T-helper 17 cell (primary cell): ENCODE measurements at places on chromosomes 3 and 15.
A peak's percentile ranks its signal among the peaks of the same experiment; 100 is the strongest.

GRCh38 chr15:100766243-100767000 is 113.2 kb upstream of the ALDH1A3 start:
- DNase-seq, result no peak

- DNase-seq, result no peak
Observed at GRCh38 chr3:10417847-10418246, 87.5 kb downstream of the ATP2B2 start.

DNA sequence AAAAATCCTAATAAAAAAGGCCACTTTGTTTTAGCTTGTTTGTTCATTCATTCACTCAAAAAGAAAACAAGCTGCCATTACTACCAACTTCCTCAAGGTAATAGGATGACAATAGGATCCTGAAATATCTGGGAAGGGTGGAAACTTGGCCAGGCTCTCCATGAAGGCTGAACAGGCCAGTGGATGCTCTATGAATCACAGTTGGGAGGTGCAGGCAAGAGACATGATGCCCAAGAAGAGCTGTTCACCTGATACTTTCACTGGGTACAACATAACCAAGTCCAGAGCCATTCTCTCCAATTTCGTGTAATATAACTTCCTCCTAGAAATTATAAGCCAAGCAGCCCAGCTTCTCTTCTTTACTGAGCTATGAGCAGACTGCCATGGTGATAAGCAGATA is 37.3 kb downstream of the NMNAT3 start:
- DNase-seq, result no peak

DNA sequence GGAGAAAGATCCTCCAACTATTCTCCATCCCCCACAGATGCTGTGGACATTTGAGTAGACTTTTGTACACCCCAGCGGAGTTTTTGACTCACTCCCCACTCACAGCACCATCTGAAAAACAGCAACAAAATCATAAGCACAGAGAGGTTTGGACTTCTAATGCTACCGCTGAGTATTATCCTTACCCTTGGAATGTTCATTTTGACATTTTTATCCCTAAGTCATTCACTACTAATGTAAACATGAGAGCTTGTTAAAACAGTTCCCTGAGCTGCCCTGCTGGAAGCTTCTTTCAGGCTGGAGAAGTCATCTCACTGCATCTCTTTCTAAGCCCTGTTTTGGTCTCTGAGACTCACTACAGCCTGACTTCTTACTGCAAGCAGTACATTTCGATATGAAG is 1045.9 kb downstream of the MCTP2 start:
- no peak for DNase-seq

DNA sequence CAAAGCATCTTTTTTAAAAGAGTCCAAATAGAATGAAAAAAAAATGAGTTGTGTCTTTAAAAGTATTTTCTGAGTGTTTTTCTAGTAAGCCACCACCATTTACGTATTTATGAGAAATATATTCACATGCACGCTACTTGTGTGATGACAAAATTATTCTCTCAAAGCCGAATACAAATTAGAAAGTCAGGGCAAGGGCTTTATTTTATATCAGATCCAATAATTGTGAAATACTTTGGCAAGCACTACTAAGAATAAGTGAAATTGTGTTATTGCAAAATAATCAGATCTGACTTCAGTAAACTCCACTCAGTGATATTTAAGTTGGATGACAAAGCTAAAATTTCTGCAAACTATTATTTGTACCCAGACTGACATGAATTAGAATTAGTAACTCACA is 589.3 kb upstream of the KCNMB2 start:
- no peak for DNase-seq

- DNase-seq, result no peak
Observed at GRCh38 chr3:112459750-112460149, 39.5 kb downstream of the BTLA start.

- DNase-seq, result no peak
Observed at GRCh38 chr15:96807361-96807760, 476.9 kb downstream of the NR2F2 start.

- no peak for DNase-seq
Observed at GRCh38 chr3:5330152-5330810, 142.8 kb downstream of the EDEM1 start.

DNA sequence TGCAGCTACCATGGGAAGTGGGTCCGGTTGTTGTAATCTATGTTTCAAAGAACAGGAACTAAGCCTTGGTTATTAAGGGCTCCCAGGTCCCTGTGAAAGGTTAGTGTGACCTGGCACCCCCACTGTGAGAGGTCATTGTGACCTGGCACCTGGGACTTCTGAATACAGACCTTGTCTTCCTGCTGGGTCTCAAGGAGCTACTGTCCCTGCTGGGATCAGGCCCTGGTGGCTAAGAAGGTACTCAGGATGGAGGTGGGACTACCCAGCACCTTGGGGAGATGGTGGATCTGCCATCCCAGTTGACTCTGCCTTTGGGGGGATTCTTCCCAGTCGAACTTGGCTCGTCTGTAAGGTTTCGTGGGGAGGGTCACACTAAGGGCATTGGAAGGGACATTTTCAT is 10.3 kb upstream of the SLCO2A1 start:
- no peak for DNase-seq

- no peak for DNase-seq
Observed at GRCh38 chr3:160185751-160186150, 39.5 kb upstream of the C3orf80 start.

DNA sequence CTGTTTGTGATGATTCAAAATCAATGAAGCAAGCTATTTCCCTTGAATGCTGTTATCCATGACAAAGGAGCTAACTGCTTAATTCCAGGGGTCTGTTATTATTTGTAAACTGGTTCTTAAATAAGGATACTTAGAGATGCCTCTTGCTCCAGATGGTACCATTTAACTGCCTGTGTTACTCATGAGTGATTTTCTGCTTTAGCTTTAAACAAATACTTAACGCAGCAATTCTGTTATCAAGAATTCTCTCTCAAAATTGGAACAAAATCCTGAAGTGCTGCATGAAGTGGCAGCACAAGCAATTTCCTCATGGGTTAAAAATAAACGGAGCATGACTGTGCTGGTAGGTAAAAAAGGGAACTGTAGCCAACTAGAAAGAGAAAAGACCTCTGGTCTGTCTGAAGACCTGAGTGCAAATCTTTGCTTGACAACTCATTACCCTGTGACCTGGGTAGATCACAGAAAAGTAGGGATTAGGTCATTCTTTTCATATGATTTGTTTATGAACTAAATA is 62.5 kb upstream of the GBE1 start:
- DNase-seq, result no peak

DNA sequence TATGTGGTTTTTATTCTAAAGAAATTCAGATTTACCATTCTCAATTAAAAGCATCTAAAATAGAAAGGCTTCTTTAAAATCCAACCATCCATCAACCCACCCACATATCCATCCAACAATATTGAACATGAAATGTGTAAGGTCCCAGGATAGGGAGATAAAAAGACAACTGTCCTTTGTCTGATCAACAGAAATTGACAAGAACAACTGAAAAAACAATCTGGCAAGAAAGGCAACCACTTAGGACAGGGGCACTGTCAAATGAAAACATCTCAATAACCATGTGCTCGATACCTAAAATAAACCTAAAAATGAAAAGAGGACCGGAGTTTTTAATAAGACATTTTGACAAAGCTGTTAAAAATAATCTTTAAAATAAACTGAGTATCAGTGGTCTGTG is 67.2 kb downstream of the NR1I2 start:
- DNase-seq, result no peak

- no peak for DNase-seq
Observed at GRCh38 chr3:123582315-123582714, 2.5 kb downstream of the HACD2 start.

- no peak for DNase-seq
Observed at GRCh38 chr3:174408310-174408709, 450.8 kb upstream of the NAALADL2 start.

GRCh38 chr3:128338536-128339330 is 128.0 kb downstream of the DNAJB8 start:
- no peak for DNase-seq

GRCh38 chr3:120544361-120544760 is 51.8 kb upstream of the NDUFB4 start:
- DNase-seq, result no peak

GRCh38 chr3:87867001-87867400 is 191.8 kb downstream of the CGGBP1 start:
- DNase-seq, result no peak

DNA sequence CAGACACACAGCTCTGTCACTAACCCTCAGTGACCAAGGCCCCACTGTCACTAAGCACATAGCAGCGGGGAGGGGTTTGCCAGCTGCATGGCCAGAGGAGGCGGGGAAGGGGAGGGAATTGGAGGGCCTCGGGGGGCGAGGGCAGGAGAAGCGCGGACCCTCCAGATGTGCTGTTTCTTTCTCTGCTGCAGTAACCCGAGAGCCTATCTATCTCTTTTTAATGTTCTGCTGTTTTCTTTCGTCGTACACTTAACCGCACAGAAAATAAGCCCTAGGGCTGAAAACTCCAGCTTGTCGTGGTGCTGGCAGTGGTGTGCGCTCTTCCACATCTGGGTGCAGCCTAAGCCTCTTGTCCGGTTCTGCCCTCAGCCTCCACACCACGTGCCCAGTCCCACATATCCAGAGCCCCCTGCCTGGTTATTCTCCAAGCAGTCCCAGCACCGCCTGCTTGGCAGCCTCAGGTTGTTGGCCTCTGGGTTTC is 51.1 kb downstream of the BDH1 start:
- no peak for DNase-seq

DNA sequence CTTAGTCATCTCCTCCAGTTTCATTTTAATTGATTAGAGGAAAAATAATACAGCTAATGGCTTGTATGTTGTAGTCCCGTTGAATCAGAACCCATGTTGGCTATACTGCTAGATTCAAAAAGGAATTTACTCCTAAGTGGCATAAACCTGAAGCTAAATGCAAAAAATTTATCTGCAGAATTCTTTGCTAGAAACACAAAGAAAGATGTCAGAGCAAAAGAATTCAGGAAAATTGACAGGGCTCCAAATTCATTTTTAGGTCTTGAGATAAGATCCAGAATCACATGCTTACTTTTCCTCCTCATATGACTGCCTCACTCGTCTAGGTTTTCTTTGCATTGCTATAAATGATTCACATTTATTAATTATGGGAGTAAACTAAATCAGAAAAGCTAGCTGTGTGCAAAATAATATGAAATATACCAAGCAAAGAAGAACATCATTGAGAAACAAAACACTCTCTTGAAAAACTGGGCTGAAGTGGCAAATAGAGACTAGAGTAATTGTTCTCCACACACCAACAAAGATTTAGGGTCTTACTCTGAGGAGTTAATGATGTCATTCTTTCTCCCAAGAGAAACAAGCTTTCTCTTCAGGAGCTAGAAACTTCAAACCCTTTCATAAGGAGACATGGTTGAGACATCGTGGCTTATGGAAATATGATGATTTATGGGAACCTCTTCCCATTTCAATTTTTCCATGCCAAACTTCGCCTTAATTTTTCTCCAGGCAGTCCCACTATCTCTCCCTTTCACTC is 94.8 kb upstream of the FEZF2 start:
- no peak for DNase-seq

GRCh38 chr3:105360003-105360402 is 6.7 kb upstream of the ALCAM start:
- no peak for DNase-seq

DNA sequence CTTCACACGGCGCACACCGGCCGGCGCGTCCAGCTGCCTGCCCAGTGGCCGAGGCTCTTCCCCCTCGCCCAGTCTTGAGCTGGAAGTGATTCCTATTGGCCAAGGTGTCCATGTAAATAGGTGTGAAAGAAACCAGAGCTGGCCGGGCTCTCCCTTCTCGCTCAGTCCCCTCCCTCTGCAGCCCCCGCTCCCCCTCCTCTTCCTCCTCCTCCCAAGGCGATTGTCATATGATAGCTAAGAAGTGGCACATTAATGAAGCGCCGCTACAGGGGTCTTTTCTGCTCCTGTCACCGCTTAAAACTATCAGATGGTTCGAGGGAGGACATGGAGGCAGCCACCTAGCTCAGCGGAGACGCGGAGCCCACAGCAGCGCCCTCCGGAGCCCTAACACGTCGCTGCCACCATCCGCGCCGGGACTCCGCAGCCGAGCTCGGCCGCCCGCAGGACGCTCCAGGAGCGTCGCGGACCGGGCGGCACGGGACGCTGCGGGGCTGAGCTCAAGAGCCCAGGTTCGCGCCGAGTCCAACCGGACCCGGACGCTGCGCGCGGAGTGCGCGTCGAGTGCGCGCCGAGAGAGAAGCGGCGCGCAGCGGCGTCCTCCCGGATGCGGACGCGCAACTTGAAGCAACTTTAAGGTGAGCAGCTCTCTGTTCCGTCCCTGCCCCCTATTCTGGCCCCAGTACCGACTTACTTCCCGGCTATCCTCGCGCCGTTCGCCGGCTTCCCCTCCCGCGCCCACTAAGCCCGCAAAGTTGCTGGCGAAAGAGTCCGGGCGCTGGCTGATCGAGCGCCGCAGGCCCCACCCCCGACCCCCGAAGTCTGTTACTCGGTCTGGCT is at the start of gene FOXB1:
Gene FOXB1 (plus strand): TSS at position 303 of the 837 bp plus-strand sequence. CDS start 653 bp downstream, outside the sequence.
- no peak for DNase-seq

DNA sequence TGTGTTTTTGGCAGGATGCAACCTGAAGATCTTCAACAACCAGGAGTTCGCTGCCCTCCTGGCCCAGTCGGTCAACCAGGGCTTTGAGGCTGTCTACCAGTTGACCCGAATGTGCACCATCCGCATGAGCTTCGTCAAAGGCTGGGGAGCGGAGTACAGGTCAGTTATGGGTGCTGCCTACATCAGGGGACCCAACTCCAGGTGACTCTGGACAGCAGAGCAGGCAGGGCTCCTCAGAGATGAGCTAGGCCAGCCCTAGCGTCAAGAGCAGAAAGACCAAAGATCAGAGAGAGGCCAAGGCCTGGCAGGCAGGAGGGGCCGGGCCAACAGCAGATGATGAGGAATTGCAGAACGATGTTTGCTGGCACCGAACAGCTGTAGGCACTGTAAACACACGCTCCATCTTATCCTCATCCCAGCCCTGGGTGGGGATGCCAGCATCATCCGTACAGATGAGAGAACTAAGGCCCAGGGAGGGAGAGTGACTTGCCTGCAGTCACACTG is 67.1 kb downstream of the AAGAB start:
- no peak for DNase-seq

GRCh38 chr15:69729167-69729748 is 276.6 kb downstream of the RPLP1 start:
- DNase-seq, result peak; percentile 46

DNA sequence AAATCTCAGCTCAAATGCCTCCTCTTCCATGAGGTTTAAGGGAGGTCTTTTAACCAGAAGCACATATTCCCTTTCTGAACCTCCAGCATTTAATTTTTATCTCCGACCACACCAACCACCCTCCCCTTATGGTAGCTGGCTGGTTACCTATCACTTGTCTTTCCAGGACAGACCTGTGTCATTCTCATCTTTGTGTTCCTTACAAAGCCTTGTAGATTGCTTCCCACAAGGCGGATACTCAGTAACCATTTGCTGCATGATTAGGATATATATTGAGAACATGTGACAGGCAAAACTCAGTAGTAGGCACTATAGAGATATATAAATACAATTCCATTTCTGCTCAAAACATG is 119.5 kb downstream of the RPL22L1 start:
- DNase-seq, result no peak

- DNase-seq, result no peak
Observed at GRCh38 chr15:67066959-67067853, 1.8 kb downstream of the SMAD3 start.

- no peak for DNase-seq
Observed at GRCh38 chr3:177810162-177810623, 612.9 kb upstream of the TBL1XR1 start.

- no peak for DNase-seq
Observed at GRCh38 chr3:42019144-42019952, 57.4 kb upstream of the ULK4 start.

- no peak for DNase-seq
Observed at GRCh38 chr3:56899851-56900250, 98.1 kb upstream of the ARHGEF3 start.

GRCh38 chr3:122387709-122388108 is 3.7 kb downstream of the FAM162A start:
- DNase-seq, result no peak

- DNase-seq, result no peak
Observed at GRCh38 chr15:73383310-73384189, 14.8 kb upstream of the HCN4 start.
